ENCODE measurements at places on chromosomes 2 and 18.

DNA sequence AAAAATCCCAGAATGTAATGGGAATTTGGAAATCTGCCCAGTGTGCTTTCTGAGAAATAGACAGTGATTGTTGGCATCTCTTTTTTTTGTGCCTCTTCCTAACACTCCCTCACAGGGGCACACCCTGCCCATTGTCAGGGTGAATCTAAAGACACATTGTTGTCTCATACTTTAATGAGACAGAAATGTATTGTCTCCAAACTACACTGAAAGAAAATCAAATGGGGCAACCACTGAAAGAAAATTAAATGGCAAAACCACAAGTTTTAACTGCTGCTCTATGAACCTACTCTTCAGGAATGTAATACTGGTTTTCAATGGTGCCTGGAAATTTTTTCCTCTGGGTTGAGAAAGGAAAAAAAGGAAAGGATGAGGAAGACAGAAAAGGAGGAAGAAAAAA, 43.2 kb upstream of the GLS start:
- DNase-seq: no peak

DNA sequence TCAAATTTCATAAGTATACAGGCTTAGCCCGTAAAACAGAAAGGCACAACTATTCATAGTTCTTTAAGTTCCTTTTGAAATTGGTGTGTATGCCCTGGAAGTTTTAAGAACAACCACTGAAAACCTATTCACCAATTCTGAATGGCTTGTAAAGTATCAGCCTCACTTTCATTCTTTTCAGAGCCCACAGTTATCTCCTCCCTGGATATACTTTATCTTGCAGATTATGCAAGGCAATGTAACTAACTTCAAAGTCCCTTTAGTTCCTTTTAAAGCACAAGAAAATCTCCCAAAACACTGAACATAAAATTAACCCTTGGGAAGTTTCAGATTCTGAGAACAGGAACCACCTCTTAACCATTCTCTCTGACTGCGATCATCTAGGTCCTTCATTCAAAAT, 1.1 kb downstream of the STRN start:
- no peak for DNase-seq

- DNase-seq: no peak
Measured at GRCh38 chr18:69397096-69397495, 3.6 kb upstream of the DOK6 start.

- no peak for DNase-seq
Measured at GRCh38 chr2:225989809-225990208, 590.3 kb downstream of the NYAP2 start.
